ENCODE measurements at places on chromosomes 2 and 18. TPM values are rescaled to one million over a fixed set of nuclear protein-coding genes. Genes with fewer than 3 reads are reported as not detected.
A peak's percentile ranks its signal among the peaks of the same experiment; 100 is the strongest.

C2orf72 gene
- total RNA-seq, result 3.9 TPM

NXPH2 gene
- total RNA-seq, result 3.1 TPM

NOSTRIN gene
- total RNA-seq, result 0.73 TPM

IL1R2 gene
- total RNA-seq, result 1.1 TPM

GRCh38 chr2:2577407-2577831, 246.3 kb upstream of the MYT1L start:
- no peaks in the 10 kb centered on the region for H3K36me3 ChIP-seq
- H3K27ac ChIP-seq, result no peak overlapping the region
- no peaks in the 10 kb centered on the region for H3K27me3 ChIP-seq
- no peak overlapping the region for H3K4me3 ChIP-seq

GRCh38 chr18:51346404-51346803, 148.9 kb upstream of the MEX3C start:
- no peak overlapping the region for H3K4me3 ChIP-seq
- H3K4me1 ChIP-seq, result peaks cover 2% of the 10 kb centered on the region
- H3K27ac ChIP-seq, result no peak overlapping the region
- H3K27me3 ChIP-seq, result peaks cover 6% of the 10 kb centered on the region

- no peaks in the 10 kb centered on the region for H3K27me3 ChIP-seq
- H3K36me3 ChIP-seq, result no peaks in the 10 kb centered on the region
- peaks cover 7% of the 10 kb centered on the region for H3K4me1 ChIP-seq
- peak; percentile 58 for DNase-seq
- no peak overlapping the region for H3K27ac ChIP-seq
These were observed 221.7 kb downstream of the SOX11 start for GRCh38 chr2:5913711-5914395.

DNA sequence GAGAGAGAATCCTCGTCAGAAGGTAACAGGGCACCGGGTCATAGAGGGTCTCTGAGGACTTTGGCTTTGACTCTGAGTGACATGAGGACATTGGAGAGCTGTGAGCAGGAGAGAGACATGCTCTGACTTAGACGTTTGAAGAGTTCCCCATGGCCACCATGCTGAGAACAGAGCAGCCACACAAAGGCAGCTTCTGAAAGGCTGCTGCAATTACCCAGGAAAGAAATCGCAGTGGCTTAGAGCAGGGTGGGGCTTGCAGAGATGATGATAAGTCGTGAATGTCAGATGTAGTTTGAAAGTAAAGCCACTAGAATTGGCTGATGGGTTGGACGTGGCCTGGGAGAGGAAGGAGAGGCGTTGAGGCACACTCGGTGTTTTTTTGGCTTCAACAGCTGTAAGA, 79.0 kb downstream of the ZCCHC2 start:
- no peak overlapping the region for H3K4me3 ChIP-seq
- no peaks in the 10 kb centered on the region for H3K4me1 ChIP-seq
- H3K27me3 ChIP-seq, result peaks cover 35% of the 10 kb centered on the region
- H3K36me3 ChIP-seq, result no peaks in the 10 kb centered on the region
- H3K27ac ChIP-seq, result no peak overlapping the region

DNA sequence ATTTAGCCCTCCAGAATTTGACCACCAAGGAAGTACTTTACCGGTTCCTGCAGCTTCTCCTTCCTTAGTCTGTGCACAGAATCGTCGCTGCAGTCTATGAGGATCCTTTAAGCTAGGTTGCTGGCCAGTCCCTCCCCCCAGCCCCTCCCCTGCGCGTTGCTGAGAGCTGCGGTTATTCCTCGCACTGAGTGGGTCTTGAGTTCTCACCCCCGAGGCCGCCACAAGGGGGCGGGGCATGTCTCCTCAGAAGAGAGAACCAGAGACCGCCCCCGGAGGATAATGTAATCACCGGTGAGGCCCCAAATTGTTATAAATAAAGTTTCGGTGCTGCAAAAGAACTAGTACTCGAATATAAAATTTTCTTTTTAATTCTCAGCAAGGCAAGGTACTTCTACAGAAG, 1184.9 kb upstream of the CDH2 start:
- H3K27ac ChIP-seq, result no peak overlapping the region
- no peaks in the 10 kb centered on the region for H3K36me3 ChIP-seq
- H3K27me3 ChIP-seq, result no peaks in the 10 kb centered on the region
- peak; percentile 81 for DNase-seq
- no peaks in the 10 kb centered on the region for H3K4me1 ChIP-seq

DNA sequence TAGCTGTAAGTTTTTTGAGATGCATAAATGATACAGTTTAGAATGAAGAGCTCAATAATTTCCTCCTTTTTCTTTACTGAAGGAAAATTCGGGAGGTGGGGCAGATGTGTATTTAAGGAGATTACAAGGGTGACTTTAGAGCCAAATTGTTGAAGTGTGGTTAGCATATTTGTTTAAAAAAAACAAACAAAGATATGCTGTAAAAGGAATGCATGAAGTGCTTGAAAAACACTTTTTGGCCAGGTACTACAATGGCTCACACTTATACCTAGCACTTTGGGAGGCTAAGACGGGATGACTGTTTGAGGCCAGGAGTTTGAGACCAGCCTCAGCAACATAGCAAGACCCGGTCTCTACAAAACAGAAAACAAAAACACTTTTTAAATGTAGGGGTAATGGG, 38.4 kb downstream of the CD302 start:
- peaks cover 3% of the 10 kb centered on the region for H3K4me1 ChIP-seq
- no peak overlapping the region for H3K27ac ChIP-seq
- H3K36me3 ChIP-seq, result peaks cover 95% of the 10 kb centered on the region
- no peaks in the 10 kb centered on the region for H3K27me3 ChIP-seq

GRCh38 chr18:59928201-59928600, 28.4 kb downstream of the PMAIP1 start:
- peaks cover 6% of the 10 kb centered on the region for H3K27me3 ChIP-seq
- DNase-seq, result no peak
- no peaks in the 10 kb centered on the region for H3K36me3 ChIP-seq
- H3K27ac ChIP-seq, result no peak overlapping the region
- H3K4me3 ChIP-seq, result no peak overlapping the region
- H3K4me1 ChIP-seq, result no peaks in the 10 kb centered on the region

- no peaks in the 10 kb centered on the region for H3K27me3 ChIP-seq
- H3K27ac ChIP-seq, result no peak overlapping the region
- H3K36me3 ChIP-seq, result no peaks in the 10 kb centered on the region
- no peak overlapping the region for H3K4me3 ChIP-seq
- DNase-seq, result no peak
These were observed 16.9 kb upstream of the ZCCHC2 start for GRCh38 chr18:62505669-62506494.
